ENCODE measurements at places on chromosomes 7 and 10. TPM values are rescaled to one million over a fixed set of nuclear protein-coding genes. Genes with fewer than 3 reads are reported as not detected.

GRCh38 chr7:130207033-130207432, 627 bp upstream of the SSMEM1 start:
- H3K27me3 ChIP-seq: peaks cover 6% of the 10 kb centered on the region
- H3K4me3 ChIP-seq: no peak overlapping the region
- peaks cover 21% of the 10 kb centered on the region for H3K36me3 ChIP-seq
- peaks cover 52% of the 10 kb centered on the region for H3K4me1 ChIP-seq
- H3K27ac ChIP-seq: peak overlapping the region; percentile 83

DNA sequence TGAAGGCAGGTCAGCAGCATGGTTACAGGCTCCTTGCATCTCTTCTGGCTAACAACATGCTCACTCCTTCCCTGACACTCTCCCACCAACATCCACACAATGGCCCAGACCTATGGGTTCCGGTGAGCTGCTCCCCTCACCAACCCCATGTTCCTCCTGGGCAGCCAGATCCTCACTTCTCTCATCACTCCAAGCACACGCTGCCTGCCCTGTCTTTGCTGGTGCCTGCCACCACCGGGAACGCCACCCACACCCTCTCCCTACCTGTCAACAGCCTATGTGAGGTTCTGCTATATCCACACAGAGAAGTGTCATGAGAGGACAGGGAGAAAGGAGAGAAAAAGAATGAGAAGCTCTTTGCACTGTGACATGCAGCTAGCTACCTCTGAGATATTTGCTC, 14.6 kb downstream of the PARP12 start:
- H3K27me3 ChIP-seq: no peaks in the 10 kb centered on the region
- no peaks in the 10 kb centered on the region for H3K36me3 ChIP-seq
- H3K27ac ChIP-seq: no peak overlapping the region
- no peak overlapping the region for H3K4me3 ChIP-seq

- DNase-seq: no peak
- no peak overlapping the region for H3K4me3 ChIP-seq
- peaks cover 33% of the 10 kb centered on the region for H3K27me3 ChIP-seq
- peaks cover 9% of the 10 kb centered on the region for H3K4me1 ChIP-seq
Observed at GRCh38 chr7:73358590-73359275, 30.8 kb downstream of the FKBP6 start.

DNA sequence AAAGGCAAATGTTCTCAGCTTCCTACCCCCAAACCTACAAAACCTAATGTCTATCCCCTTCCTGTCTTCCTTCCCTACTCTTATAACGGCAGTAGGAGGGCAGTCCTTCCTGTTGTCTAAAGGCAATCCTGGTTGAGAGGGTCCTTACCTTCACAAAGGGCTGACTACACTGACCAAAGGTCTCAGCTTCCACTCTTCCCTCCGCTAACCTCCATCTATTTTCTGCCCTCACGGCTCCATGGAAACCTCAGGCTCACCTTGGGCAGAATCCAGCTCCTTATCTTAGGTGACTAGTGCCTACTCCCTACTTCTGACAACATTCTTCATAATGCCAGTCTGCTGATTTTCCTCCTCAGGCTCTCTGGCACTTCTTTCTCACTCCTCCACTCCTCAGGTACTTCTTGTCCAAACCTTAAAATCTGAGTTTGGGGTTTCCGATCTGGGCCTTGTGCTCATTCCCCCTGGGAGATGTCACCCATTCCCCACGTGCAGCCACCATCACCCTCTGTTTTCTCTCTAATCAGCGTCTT, 542 bp downstream of the FBXL13 start:
- H3K27ac ChIP-seq: peak overlapping the region; percentile 86
- H3K36me3 ChIP-seq: no peaks in the 10 kb centered on the region
- H3K27me3 ChIP-seq: no peaks in the 10 kb centered on the region

DNA sequence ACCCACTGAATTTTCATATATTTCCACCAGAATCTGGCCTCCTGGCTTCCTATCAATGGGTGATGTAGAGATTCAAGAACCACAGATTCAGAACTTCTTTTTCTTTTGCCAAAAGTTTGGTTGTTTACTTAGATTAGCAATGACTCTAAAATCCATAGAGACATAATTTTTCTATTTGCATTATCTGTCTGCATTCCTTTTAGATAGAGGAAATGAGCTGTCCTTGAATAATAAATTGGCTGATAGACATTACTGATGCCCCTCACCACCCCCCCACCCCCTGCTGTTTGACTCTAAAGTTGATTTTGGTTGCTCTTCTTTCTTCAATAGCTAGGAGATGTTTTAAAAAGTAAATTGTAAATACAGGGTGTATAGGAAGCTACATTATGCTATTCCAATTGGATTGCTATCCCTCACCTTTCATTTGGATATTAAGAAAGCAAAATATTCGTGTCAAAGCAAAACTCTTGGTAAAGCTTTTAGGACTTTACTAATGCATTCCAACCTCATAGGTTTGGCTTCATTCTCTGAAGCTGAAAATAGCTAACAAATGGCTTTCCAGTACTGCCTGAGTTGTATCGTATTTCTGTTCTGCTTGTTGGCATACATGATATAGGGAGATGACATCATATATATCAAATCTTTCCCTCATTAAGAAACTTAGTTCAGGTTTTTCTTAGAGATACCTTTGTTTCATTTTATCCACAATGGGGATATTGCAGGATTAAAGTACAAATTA, 606.0 kb downstream of the ARL4A start:
- H3K36me3 ChIP-seq: no peaks in the 10 kb centered on the region
- no peak overlapping the region for H3K4me3 ChIP-seq
- peaks cover 8% of the 10 kb centered on the region for H3K4me1 ChIP-seq

DNA sequence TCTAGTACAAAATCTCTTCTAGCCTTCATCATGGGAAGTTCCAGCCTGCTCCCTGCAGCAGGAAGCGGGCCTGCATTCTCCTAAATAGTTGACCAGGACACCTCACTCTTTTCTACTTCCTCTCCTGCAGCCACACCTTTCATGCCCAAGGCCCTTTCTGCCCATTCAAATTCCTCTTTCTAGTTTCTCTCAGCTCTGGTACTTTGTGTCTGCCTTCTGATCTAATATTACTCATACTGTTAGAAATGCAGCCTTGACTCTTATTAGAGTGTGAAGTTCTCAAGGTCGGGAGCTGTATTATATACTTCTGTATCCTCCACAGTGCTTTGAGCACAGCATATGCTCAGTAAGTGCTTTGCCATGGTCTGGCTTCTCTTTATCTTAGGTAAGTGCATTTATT, 103.1 kb downstream of the PRKCQ start:
- DNase-seq: no peak
- no peaks in the 10 kb centered on the region for H3K36me3 ChIP-seq
- H3K27me3 ChIP-seq: peaks cover 6% of the 10 kb centered on the region
- no peak overlapping the region for H3K27ac ChIP-seq
- H3K4me1 ChIP-seq: peaks cover 6% of the 10 kb centered on the region
- H3K4me3 ChIP-seq: no peak overlapping the region

DNA sequence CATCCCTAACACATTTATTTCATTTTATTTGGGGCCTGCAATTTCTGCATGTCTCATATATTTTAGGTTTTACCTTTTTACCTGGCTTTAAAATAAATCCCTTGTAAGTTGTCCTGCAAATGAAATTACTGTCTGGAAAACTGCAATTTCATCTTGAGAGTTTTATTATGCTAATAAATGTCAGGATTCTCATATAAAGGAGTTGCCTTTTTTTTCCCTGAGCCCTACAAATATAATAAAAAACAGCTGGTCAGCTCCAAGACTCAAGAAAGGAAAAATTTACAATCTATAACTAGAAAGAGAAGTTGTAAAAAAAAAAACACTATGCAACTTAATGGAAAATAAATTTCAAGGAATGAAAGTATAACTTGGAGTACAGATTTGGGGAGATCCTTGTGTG, 108.7 kb downstream of the SH2D4B start:
- no peaks in the 10 kb centered on the region for H3K36me3 ChIP-seq
- no peak overlapping the region for H3K4me3 ChIP-seq
- peaks cover 10% of the 10 kb centered on the region for H3K4me1 ChIP-seq
- DNase-seq: no peak
- H3K27me3 ChIP-seq: peaks cover 1% of the 10 kb centered on the region
- H3K27ac ChIP-seq: no peak overlapping the region

- no peak overlapping the region for H3K4me3 ChIP-seq
- H3K36me3 ChIP-seq: peaks cover 25% of the 10 kb centered on the region
- no peak for DNase-seq
- H3K27me3 ChIP-seq: no peaks in the 10 kb centered on the region
- no peak overlapping the region for H3K27ac ChIP-seq
Observed at GRCh38 chr10:112999102-112999501, 49.1 kb downstream of the TCF7L2 start.

DNA sequence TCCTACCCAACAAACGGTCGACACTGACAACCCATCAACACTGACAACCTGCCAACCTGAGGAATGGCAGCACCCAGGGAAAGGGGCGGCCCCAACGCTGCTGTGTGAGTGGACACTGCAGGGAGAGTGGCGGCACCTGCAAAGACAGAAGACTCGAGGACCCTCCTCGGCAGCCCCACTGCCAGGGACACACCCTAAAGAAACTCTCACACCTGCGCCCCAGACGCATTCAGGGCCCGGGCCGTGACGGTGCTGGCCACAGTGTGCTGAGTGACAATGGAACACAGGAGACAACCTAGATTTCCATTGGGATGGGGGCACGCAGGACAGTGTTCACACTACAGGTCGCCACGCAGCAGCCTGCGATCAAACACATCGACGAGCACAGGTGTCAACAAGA, 3.6 kb downstream of the CAMK2B start:
- DNase-seq: no peak
- no peaks in the 10 kb centered on the region for H3K36me3 ChIP-seq
- H3K27ac ChIP-seq: no peak overlapping the region
- peaks cover 28% of the 10 kb centered on the region for H3K27me3 ChIP-seq
- peaks cover 6% of the 10 kb centered on the region for H3K4me1 ChIP-seq

- DNase-seq: no peak
- peaks cover 8% of the 10 kb centered on the region for H3K4me1 ChIP-seq
- no peak overlapping the region for H3K27ac ChIP-seq
Observed at GRCh38 chr10:24382979-24383663, 174.2 kb downstream of the KIAA1217 start.

DNA sequence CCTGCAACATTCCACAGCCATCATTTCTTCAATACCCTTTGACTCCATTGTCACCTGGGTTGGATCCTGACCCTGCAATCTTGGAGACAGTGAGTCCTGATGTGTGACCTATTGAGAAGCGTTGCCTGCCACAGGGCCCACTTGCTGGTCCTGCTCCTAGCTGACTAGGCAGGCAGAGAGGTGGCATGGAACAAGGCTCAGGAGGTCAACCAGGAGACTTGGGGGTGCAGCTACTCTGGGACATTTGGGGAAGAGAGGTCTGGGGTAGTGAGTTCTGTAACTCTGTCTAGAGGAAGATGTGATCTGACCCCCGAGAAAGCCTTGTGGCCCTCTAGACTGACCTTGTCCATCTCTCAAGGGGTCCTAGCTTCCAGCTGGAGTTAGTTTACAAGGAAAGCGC, 1.8 kb downstream of the ZMIZ2 start:
- no peaks in the 10 kb centered on the region for H3K27me3 ChIP-seq
- peaks cover 35% of the 10 kb centered on the region for H3K4me1 ChIP-seq
- DNase-seq: no peak
- H3K36me3 ChIP-seq: peaks cover 7% of the 10 kb centered on the region
- no peak overlapping the region for H3K4me3 ChIP-seq

DNA sequence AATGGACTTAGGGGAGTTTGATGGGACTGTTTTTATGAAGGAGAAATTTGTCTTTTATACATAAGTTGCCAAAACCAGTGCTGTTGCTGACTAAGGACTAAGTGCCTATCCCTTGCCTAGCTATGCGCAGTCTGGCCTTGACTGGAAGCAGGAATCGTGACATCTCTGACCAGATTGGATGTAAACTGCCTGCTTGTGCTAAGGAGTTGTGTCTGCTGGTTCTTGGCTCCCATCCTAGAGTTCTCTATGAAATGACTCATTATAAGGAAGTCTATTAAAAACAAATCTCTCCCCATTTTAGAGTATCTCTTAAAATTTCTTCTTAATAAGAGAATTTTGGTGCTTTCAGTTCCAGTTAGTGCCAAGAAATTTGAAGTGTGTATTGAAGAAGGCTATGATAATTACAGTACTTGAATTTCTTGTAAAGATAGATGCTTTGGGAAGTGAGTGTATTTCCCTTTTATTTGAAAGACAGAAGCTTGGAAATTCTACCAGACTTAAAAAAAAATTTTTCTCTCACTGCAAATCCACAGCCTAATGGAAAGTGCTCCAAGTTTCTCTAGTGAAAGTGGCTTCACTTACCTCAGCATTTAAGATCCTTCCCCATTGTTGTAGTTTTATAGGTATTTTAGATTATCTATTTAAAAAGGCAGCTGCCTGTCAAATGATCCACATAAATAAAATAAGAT, 77.6 kb downstream of the BICC1 start:
- H3K4me3 ChIP-seq: peak overlapping the region; percentile 56
- peak overlapping the region; percentile 68 for H3K27ac ChIP-seq
- peaks cover 49% of the 10 kb centered on the region for H3K4me1 ChIP-seq
- peak; percentile 97 for DNase-seq
- peaks cover 29% of the 10 kb centered on the region for H3K36me3 ChIP-seq

GRCh38 chr10:22962817-22963216, 35.0 kb downstream of the ARMC3 start:
- no peaks in the 10 kb centered on the region for H3K36me3 ChIP-seq
- no peak for DNase-seq
- H3K27ac ChIP-seq: no peak overlapping the region
- no peak overlapping the region for H3K4me3 ChIP-seq
- H3K27me3 ChIP-seq: peaks cover 6% of the 10 kb centered on the region
- no peaks in the 10 kb centered on the region for H3K4me1 ChIP-seq

Gene AGK
- total RNA-seq: 17.2 TPM

Gene NEBL
- total RNA-seq: not detected

Gene VIM
- 8,890 TPM for total RNA-seq

Gene SAMD9L
- total RNA-seq: 5.0 TPM

Gene DKK1
- total RNA-seq: 2,048 TPM

Gene ANKRD61
- total RNA-seq: not detected

Gene PILRA
- total RNA-seq: not detected

Gene EMX2
- total RNA-seq: not detected

Gene SEMA3C
- total RNA-seq: 62.2 TPM

Gene SPDYE16
- total RNA-seq: not detected

Gene DNAJC12
- total RNA-seq: not detected

Gene BMPR1A
- total RNA-seq: 42.6 TPM

Gene HTR5A
- total RNA-seq: not detected

Gene HMX2
- total RNA-seq: not detected

Gene NHLRC2
- 26.8 TPM for total RNA-seq

Gene SMO
- 0.10 TPM for total RNA-seq

Gene OPN4
- not detected for total RNA-seq
